ENCODE measurements at places on chromosomes 1 and 21. TPM values are rescaled to one million over a fixed set of nuclear protein-coding genes. Genes with fewer than 3 reads are reported as not detected.

Gene LYPD8
- total RNA-seq: 0.51 TPM

Gene SYT14
- 6.0 TPM for total RNA-seq

Gene LCE3E
- total RNA-seq: not detected

Gene SPAG17
- not detected for total RNA-seq

Gene S100A2
- 88.6 TPM for total RNA-seq

Gene TXNIP
- 2.6 TPM for total RNA-seq

Gene CD1B
- not detected for total RNA-seq

Gene PROX1
- 1.5 TPM for total RNA-seq

Gene ZNF687
- 11.4 TPM for total RNA-seq

Gene TMCC2
- total RNA-seq: 4.8 TPM
